Amniotic stem cell (primary cell): ENCODE measurements at places on chromosomes 5 and 9.

GRCh38 chr5:135204151-135204600 lies 170.1 kb upstream of the PITX1 start:
- DNase-seq, result no peak

DNA sequence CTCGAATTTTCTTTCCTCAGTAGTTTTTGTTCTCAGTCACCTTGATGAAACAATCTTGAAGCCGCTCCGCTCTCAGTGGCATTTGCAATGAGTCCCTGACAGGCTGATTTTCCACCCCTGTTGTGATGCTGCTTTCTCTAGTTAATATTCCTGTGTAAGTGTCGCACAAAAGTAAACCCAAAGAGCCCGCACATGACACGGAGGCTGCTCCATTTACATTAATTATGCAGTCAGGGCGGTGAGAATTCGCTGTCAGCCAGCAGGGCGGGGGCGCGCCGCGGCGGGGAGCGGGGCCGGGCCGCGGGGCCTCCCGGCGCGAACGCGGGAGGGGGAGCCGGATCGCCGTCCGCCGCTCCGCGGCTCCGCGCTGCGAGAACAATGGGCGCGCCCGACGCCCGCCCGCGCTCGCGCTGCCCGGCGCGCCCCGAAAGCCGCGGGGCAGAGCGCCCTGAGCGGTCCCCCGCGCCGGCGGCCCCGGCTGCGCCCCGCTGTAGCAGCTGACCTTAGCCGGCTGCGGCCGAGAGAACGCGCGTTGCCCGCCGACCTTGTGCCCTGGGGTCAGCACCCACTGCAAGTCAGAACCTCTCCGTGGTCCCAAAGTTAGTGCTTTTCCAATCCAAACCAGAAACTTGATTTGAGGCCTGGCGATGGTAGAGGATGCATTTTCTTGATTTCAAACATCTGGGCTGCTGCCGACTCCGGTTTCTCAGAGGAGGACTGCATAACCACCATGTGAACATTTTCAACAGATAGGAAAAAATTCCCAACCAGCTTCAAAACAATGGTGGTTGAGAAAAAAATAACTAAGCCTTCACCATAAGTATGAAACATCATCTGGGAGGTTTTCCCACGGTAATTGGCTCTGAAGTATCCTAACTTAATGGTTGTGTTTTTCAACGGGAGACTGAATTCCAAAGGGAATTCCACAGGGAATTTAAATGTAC lies 142.6 kb downstream of the PBX3 start:
- DNase-seq, result no peak

DNA sequence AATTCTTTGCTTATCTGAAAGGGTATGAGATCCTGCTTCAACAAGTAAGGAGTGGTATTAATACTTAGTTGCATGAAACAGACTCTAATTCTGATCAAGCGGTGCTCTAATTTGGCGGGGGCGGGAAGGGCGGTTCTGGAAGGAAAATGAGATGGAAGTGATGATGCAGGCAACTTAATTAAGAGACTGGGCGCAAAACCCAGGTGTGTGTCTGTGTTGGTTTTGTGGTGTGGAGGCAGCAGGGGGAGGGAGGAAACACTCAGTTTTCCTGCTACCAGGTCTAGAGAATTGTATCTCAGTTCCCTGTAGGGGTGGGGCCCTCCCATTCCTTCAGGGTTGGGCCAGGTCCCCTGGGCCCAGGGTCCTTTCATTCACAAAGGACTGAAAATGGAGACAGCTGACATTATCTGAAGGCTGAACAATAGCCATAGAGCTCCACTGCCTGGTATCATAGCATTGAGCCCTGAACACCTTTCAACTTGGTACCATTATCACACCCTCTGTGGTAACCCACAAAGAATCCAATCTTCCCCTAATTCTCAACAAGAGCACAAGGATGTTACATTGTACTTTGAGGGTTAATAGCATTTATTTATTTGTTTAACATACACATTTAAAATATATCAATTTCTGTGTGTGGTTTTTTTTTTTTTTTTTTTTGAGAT lies 17.2 kb upstream of the C5orf47 start:
- DNase-seq, result no peak

DNA sequence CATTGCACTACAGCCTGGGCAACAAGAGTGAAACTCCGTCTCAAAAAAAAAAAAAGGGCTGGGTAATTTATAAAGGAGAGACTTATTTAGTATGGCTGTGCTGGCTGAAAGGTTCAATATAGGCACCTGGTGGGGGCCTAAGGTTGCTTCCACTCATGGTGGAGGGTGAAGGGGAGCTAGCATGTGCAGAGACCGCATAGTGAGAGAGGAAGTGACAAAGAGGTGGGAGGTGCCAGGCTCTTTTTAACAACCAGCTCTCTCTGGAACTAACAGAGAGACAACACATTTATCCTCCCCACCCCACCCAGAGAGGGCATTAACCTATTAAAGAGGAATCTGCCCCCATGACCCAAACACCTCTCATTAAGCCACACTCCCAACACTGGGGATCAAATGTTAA lies 28.9 kb upstream of the SERINC5 start:
- no peak for DNase-seq

GRCh38 chr5:172160506-172160905 lies 27.5 kb downstream of the STK10 start:
- DNase-seq, result no peak

DNA sequence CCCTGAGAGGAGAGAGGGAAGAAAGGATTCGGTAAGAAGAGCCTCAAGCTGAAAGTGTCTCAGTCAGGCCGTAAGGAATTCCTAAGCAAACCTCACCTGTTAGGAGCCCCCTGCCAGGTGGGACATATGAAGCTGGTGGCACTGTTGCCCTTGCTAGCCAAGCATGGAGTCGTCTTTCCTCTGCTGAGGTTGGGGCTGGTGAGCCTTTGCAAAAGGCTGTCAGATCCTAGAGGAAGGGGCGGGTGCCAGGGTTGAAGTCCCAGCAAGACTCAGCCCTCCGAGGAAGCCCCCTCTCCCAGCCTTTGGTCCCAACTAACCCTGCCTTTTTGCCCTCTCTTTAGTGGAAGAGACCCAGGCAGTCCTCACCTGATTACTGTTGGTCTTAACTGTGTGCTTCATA lies 5.5 kb upstream of the SMIM32 start:
- no peak for DNase-seq

DNA sequence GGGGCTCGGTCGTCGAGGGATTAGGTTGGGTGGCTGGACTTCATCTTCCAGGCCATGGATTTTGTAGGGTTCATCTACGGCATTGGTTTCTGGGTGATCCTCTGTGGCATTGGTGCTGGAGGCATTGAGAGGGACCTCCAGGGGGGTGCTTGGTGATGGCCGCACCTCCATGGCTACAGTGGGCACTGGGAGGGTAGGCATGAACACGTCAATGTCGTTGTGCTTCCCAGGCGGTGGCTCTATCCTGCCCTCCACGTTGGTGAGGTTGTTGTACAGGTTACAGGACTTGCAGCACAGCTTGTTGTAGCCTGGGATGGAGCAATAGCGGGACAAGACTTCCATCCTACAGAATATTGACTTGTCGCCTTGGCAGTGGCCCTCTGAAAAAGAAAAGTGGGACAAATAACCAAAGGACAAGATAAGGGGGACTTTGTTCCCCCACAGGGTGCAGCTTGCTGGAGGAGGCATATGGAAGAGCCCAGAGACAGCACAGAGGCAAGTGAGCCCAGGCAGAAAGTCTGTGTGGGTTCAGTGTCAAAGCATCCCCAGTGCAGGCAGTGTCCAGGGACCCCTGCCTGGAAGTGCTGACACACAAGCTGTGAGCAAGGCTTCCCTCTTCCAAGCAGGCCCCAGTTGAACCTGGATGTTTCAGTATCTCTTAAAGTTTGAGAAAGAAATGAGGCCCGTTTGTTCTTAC lies 53.9 kb downstream of the ZNF354C start:
- DNase-seq, result no peak

DNA sequence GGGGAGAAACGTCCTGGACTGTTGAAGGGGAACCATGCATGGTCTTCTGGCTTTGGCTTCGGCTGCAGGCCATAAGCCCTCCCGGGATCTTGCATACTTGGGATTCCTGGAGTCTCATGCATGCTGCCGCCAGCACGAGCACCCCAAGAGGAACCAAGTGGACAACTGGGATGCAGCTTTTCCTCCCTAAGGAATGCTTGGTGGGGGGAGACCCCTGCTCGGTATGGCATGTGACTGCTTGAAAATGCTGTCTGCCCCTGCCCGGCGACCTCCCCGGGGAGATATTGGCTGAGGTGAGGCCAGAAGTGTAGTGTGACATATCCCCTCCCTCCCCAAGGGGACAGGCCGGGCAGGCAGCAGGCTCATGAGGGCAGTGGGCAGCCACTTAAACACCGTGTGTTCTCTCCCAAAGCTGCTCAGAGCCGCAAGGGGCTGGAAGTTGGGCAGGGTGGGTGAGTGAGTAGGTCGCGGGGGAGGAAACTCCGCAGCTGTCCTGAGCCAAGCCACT lies 15.7 kb downstream of the TMEM171 start:
- DNase-seq, result no peak

GRCh38 chr5:159878988-159879471 lies 37.3 kb upstream of the ADRA1B start:
- DNase-seq, result peak; percentile 50

DNA sequence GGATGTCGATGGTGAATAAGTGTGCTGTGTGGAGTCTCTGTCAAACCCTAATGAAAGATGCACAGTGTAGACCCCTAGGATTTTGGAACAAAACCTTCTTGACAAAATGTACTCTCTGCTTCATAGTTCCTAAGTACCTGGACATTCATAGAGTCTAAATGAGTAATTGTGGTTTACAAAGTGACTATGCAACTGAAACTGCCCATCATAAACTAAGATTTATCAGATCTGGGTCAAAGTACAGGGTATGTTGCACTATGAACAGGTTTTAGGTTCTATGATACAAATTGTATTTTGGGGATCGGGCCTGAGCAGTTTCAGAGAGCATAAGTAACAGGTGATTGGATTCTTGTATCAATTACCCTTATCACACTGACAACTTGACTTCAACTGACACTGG lies 79.4 kb downstream of the LURAP1L start:
- DNase-seq, result no peak

DNA sequence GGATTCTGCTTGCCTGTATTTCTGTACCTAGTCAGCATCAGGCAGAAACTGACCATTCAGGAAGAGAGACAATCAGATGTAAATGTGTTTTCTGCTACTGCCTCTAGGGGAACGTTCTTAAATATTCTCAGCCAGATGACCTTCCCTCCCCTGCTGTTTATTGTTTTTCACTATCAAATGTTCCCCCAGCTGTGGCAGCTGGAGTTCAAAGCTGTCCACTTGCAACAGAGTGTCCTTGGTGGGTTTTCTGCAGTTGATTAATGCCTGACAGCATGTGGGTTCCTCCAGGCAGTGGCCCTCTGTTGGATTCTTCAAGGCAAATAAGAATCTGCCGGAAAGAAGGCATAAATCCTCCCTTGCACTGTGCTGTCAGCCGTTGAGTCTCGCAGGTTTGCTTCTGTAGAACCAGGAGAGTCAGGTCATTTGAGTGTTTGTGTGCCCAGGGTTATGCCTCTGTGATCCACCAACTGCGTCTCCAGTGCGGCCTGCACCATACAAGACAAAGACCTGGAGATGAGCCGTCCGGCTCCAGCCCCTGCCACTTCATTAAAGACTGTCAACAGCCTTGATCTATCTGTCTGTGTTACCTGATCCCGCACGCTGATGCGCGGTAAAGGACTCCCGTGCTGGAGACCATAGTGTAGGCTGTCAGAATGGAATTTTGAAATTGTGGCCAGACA lies 203.4 kb downstream of the GADD45G start:
- DNase-seq, result no peak

GRCh38 chr5:110161162-110161561 lies 471.4 kb downstream of the MAN2A1 start:
- no peak for DNase-seq

DNA sequence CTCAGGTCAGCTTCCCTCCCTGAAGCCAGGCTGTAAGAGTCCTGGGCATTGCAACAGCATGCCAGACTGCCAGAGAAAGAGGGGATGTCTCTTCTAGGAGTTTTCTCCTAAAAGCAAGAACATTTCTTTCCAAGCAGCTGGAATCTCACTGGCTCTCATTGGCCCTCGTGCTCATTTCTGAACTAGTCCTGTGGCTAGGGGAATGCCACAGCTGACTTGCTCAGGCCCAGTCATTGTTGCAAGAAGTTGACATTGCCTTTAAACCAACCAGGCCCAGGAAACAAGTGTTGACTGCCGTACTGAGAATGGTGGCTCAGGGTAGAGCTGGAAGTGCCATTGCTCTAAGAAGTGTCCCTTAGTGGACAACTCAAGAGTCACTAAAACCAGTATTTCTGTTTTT lies 15.0 kb upstream of the CEP120 start:
- DNase-seq, result no peak

DNA sequence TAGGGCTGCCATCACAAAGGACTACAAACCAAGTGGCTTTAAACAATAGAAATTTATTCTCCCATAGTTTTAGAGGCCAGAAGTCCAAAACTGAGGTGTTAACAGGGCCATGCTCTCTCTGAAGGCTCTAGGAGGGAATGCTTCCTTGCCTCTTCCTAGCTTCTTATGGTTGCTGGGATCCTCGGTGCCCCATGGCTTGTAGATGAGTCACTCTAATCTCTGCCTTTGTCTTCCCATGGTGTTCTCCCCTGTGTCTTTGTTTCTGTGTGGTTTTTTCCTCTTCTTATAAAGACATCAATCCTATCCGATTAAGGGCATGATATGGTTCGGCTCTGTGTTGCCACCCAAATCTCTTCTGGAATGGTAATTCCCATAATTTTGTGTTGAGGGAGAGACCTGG lies 178.8 kb upstream of the NREP start:
- DNase-seq, result no peak

GRCh38 chr9:86697213-86697612 lies 250.1 kb downstream of the GAS1 start:
- no peak for DNase-seq

- peak; percentile 43 for DNase-seq
Measured at GRCh38 chr5:171494452-171495121, 75.1 kb downstream of the FGF18 start.

- no peak for DNase-seq
Measured at GRCh38 chr5:170387775-170388639, 1.2 kb downstream of the KCNMB1 start.

- DNase-seq, result no peak
Measured at GRCh38 chr5:76145945-76146344, 62.8 kb downstream of the SV2C start.

DNA sequence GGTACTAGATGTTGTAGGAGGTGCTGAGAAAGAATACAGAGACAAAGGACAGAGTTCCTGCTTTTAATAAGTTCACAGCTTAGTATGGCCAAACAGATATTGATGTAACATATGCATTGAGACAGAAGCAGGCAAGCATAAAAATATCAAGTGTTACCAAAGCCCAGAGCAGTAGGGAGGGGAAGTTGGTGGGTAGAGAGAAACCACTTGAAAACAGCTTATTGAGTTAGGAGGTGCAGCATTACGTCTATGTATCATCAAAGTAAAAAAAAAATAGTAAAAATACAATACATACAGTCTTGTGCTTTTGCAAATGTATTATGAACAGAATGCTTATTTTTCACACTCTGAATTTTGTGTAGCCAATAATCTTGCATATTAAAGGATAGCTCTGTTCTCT lies 441.8 kb upstream of the SGCD start:
- DNase-seq, result no peak
